ENCODE measurements at places on chromosomes 11 and 22.

DNA sequence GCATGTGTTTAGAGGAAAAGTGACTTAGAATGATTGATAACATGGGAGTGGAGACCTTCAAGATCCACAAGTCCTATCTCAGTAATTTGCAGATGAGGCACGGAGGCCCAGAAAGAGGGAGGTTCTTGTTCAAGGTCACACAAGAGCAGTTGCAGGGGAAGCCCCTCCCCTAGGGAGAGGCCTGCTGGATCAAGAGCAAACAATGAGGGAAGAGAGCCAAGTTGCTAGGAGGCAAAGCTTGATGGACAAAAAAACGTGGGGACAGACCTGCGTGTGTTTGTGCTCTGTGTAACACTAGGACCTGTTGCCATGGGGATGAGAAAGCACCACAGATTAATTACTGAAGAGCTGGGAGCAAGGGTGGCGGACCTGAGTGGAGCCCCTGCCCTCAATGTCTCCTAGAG lies 6.4 kb upstream of the MFRP start:
- DNase-seq = no peak

GRCh38 chr11:73317373-73317772 lies 9.3 kb downstream of the ARHGEF17 start:
- DNase-seq = no peak

GRCh38 chr11:120606211-120607010 lies 94.9 kb downstream of the GRIK4 start:
- no peak for DNase-seq

DNA sequence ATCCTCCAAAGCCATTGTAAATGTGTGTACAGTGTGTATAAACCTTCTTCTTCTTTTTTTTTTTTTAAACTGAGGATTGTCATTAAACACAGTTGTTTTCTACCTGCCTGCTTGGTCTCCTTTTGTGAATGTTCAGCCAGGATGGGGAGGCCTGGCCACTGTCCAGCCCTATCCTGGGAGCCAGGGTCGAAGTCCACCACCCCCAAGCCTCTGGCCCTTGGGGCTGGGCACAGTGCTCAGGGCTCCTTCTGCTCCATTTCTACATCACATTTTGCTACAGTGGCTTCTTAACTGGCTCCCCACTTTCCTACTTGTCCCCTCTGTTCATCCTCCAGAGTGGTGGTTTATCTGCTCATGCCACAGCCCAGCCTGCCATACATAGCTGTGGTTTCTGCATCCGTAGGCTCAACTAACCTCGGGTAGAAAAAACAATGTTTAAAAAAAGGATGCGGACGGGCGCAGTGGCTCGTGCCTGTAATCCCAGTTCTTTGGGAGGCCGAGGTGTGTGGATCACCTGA lies 2.5 kb upstream of the SMARCB1 start:
- no peak for DNase-seq

- no peak for DNase-seq
Observed at GRCh38 chr11:117470576-117470975, 142.9 kb downstream of the CEP164 start.

GRCh38 chr11:66739983-66740382 lies 11.0 kb upstream of the SPTBN2 start:
- no peak for DNase-seq

- no peak for DNase-seq
Observed at GRCh38 chr11:57512646-57513451, 2.7 kb downstream of the SLC43A1 start.

DNA sequence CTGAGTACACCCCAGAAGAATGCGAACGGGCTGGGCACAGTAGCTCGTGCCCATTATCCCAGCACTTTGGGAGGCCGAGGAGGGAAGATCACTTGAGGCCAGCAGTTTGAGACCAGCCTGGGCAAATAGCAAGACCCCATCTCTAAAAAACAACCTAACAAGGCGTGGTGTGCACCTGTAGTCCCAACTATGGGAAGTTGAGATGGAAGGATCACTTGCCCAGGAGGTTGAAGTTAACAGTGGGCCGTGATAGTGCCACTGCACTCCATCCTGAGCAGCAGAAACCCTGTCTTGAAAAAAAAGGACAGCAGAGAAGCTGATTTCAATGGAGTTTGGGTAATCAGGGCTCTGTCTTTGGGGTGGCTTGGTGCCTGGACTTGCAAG lies 3.3 kb downstream of the RPLP2 start:
- DNase-seq = no peak

- DNase-seq = no peak
Observed at GRCh38 chr11:113178381-113179070, 135.9 kb upstream of the TTC12 start.

DNA sequence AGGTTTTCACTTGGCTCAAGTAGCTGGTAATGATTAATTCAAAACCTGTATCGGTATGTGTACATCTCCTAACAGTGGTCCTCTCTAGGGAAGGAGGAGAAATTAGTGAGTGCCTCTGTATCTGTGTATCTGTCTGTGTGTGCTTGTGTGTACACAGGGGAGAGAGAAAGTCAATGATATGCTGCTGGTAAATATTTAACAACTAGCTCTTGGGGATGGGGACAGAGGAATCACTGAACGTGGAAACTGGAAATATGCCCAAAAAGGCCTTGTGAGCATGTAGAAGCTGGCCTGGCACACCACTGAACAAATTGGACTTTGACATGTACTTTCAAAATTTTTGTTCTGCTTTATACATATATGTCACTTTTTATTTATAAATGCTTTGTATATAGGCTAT lies 214.0 kb upstream of the SYN3 start:
- no peak for DNase-seq

- DNase-seq = peak; percentile 54
Observed at GRCh38 chr11:46537537-46538295, 56.1 kb downstream of the AMBRA1 start.

DNA sequence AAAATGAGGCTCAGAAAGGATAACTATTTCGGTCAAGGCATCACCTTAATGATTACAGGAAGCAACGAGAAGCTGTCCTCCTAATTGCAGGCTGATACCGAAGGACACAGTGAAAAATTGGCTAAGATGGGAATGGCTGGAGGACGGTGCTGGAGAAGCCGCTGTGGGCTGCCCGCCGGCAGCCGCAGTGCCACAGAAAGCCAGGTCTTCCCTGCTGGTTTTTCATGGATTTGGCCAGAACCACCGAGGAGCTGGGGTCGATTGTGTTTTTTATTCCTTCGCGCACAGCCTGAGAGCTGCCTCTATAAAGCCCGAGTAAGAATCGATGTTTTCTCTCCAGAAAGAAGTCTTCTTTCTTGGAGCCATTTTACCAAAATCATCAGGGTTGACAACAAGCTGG lies 1484.2 kb downstream of the BRD1 start:
- DNase-seq = no peak

DNA sequence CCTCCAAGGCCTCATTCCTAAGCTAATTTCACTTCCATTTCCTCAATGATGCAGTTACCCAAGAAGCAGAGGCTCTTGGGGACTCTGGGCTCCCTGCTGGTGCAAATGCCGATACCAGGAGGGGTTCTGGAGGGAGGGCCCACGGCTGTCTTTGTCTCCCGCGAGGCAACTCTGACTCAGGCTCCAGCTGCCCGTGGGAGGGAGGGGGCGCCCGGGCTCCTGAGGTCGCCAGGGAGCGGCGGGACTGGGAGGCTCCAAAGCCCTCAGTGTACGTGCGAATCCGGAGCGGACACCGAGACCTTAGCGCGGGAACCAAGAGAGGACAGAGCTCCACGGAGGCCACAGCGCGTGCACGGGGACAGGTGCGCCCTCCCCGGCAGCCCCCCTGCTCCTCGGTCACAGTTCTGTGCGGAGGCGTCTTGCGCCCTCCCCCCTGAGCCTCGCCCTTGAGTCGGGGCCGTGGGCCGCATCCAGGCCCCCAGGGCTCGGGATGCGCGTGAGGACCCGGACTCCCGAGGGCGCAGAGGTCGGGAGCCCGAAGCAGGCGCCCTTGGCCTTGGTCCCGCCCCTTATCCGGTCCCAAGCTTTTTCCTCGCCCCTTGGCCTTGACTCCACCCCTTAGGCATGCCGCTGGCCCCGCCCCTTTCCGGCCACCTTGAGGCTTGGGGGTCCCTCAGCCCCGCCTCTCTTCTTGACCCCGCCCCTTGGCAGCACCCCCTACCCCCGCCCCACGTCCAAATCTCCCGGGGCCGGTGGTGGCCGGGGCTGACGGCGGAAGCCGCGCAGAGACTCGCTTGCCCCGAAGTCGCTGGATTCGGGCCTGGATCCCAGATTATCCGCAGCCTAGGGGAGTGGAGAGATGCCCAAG lies 4.7 kb upstream of the SHISA8 start:
- peak; percentile 33 for DNase-seq

GRCh38 chr11:18367431-18367830 lies 26.9 kb upstream of the LDHA start:
- peak; percentile 39 for DNase-seq

Measured in CD14-positive monocyte (primary cell).